Stimulated activated CD8-positive, alpha-beta memory T cell treated with anti-CD3 and anti-CD28 coated beads, Interleukin-12 subunit alpha, Interleukin-12 subunit beta, amount 100 ng/mL, for 1 hour (primary cell): ENCODE measurements at places on chromosomes 6 and 20.

DNA sequence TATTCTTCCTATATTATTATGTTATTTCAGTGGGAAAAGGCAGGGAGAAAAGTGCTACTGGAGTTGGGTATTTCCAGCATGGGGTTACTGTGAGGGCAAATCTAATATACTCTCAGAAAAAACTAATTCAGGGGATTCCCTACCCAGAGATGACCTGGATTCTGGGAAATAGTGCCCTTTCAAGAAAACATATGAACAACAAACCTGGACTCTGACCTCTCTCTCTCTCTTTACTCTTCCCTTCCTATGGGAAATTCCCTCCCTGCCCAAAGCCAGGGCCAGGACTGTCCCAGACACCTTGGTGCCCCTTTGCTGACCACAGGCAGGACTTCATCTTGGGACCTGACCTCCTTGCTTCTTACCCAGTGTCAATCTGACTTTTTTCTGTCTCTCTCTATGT lies 1.6 kb upstream of the UBD start:
- DNase-seq, result no peak

- no peak for DNase-seq
These were observed 17.1 kb downstream of the REPS1 start for GRCh38 chr6:138970856-138971425.

DNA sequence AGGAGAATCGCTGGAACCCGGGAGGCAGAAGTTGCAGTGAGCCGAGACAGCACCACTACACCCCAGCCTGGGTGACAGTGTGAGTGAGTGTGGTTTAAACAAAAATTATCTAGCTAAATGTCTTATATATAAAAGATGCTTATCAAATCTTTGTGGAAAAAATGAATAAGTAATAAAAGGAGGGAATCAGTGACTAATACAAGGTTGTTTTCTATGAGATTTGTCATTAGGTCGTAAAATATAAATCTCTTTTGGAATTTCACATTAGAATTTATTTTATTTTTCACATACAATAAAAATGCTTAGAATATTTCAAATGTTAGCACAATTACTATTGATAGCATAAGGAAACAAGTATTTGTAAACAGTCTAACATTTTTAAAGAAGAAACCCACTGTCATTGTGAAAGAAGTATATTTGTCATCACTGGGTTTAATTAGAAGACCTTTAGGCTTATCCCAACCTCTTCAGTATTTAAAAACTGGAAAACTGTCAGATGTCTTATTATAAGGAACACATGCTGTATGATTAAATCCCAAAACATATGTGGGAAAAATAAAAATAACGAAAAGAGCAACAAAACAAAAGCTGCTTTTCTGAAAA lies 47.1 kb downstream of the ASCC3 start:
- no peak for DNase-seq

DNA sequence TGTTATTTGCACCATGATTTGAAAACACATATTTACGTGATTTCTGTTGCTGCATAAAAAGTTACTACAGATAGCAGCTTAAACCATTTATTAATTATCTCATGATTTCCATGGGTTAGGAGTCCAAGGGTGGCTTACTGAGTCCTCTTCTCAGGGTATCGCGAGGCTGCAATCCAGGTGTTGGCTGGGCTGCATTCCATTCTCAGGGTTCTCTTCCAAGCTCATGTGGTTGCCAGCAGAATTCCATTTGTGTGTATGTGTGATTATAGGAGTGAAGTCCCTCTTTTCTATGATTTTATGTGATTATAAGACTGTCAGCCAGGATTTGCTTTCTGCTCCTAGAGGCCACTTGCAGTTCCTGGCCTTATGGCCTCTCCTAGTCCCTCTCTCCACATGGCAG lies 135.1 kb downstream of the FAM83B start:
- no peak for DNase-seq

- no peak for DNase-seq
These were observed 31.7 kb downstream of the C6orf58 start for GRCh38 chr6:127608554-127609270.

GRCh38 chr20:1801929-1802306 lies 93.3 kb upstream of the SIRPA start:
- no peak for DNase-seq

DNA sequence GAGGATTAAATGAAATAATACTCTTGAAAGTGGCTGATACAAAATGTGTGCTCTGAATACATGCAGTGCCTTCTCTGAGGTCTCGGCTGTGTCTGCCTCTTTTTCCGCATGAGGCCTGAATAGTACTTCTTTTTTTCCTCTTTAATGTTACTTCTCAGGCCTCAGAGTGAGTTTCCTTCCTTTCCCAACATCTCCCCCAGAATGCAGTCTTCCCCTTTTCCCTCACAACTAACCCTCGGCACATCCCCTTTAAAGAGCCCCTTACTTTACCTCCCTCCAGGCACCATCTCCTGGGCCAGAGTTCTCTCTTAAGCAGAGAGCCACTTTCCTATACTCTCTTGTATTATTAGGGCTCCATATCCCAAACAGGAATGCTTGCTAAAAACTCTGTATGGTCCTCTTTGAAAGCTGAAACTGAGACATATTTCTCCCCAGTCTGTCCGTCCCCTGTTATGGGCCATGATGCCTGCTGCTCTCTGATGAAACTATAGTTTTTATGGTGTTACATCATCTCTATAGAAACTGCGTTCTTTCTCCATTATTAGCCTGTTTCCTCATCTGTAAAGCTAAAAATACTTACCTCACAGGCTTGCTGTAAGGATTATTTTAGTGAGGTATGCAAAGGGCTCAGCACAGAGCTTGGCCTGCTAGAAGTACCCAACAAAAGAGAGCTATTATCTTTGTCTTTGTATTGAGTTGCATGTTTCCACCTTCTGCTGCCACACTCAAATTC lies 2.3 kb downstream of the PLAGL2 start:
- no peak for DNase-seq

DNA sequence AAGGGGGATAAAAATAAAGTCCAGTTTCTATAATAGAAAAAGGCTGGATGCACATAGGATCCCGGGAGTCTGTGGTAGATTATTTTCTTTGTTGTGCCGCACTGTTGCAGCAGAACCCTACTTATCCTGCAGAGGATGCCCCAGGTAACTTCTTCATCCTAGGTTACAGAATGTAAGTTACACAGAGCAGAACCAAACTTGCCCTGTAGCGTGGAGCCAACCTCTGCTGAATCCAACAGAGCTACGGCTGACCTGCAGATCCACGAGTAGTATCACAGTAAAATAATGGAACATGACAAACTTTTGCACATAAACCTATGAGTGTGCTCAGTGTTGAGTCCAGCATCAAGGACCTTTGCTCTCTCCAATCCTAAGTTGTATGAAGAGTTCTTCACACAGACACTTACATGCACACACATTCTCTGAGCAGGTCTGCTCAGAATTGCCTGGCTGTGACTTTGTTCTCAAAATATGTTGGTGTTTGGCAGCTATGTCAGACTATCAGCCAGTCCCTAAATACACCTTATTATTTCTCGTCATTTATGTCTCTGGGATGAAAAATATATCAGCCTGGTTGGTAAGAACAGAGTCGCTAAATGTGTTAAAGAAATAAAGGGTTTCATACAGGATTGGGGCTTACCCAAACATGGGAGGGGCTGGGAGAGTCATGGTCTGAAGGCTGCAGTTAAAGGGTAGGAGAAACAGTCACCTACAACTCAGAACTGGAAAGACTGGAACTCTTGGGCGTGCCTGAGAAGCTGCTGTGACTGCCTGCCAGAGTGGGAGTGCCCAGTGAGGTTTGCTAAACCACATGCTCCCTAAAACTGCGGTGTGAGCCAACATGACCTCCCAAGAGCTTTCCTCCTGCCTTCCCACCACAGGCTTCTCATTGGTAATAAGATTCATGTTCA lies 165.1 kb upstream of the SLC24A3 start:
- DNase-seq, result no peak

GRCh38 chr20:2751878-2752566 lies 48.4 kb downstream of the CPXM1 start:
- DNase-seq, result peak; percentile 13

DNA sequence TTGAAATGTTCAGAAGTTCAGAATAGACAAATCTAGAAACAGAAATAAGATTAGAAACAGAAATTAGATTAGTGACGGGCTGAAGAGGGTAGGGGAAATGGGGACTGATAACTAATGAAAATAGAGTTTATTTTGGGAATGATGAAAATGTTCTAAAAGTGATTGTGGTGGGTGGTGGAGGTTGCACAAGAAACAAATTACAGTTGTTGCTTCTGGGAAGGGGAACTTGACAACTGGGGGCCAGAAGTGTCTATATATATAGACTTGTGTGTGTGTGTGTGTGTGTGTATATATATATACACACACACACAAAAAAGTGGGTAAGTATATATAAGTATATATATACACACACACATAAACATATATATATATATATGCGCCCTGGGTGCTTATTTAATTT lies 86.5 kb upstream of the RREB1 start:
- no peak for DNase-seq

DNA sequence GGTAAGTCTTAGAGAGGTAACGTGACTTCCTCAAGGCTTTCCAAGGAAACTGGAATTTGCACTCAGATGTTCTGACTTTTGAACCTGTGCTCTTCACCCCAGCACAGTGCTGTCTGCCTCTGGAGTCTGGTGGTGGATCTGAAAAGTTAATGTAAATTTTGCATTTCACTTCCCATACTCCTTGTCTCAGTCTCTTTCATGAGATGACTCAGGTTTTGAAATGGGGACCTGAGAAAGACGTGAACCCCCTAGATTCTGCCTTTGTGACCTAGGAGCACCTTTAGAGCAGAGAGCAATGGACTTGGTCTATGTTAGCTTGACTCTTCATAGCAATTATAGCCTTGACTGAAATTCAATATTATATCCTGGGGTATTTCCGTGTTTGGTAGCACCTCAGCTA lies 223.0 kb downstream of the QKI start:
- DNase-seq, result no peak

- DNase-seq, result no peak
These were observed 163.6 kb downstream of the EYA2 start for GRCh38 chr20:47058236-47058635.

GRCh38 chr6:135310291-135310690 lies 129.2 kb downstream of the MYB start:
- DNase-seq, result no peak

DNA sequence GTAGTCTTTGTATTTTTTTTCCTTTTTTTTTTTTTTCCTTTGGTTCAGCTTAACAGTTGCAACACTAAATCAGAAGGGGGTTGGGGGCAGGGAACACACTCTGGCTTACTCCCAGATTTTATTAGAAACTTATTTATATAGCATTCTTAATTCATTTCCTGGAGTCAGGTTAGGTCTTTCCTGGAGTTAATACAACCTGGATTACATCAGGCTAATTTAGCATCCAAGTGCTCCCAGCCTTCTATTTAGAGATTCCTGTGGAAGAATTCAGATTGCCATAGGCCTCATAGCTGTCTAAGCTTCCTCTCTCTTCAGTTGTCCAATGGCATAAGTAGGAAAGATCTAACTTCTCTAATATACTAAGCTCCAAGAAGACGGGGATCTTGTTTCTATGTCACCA lies 35.8 kb upstream of the PKHD1 start:
- DNase-seq, result no peak

DNA sequence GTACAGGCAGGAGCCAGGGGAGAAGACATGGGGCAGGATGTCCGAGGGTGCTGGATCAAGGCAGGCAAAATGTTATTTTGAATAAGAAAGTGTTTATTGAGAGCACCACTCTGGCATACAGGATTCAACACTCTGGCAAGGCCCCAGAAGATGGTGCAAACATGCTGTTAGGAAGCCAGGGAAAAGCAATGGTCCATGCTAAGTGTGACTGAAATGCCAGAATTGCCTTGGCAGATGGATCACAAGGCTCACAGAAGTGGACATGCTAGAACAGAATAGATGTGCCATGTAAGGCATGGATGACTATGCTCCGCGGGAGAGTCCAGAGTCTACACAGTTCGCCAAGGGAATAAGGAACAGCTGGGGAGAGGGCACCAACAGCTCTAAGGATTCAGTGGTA lies 54.6 kb downstream of the QRSL1 start:
- no peak for DNase-seq

DNA sequence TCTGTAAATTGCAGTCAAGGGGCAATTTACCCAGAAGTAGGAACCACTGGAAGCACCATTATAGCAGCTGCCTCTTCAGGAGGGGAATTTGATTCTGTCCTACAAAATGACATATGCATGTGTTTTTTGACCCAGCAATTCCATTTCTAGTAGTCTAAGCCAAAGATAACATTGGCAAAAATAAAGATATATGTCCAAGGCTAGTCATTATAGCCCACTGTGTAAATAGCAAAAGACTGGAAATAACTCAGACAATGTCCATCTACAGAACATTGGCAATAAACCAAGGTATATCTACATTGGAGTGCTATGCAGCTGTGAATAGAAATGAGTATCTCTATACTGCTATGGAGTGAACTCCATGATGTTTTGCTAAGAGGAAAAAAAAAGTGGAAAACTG lies 12.5 kb upstream of the PANK2 start:
- no peak for DNase-seq

DNA sequence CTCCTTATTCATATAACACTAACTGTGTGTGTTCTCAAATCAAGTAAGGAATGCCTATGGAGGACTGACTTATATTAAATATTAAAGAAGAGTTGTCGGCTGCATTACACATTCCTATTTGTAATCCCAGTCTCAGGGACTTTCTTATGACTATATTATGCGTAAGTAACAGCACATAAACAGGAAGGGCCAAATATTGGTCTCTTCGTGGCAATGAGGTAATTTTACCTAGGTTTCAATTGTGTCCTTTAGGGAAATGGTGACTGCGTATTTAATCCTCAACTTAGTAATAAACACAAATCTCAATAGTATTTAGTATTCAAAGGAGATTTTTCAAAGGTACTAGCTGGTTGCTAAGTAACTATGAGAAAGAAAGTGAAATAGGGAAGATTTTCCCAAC lies 22.8 kb upstream of the EPM2A start:
- no peak for DNase-seq

- DNase-seq, result no peak
These were observed 35.6 kb upstream of the LAMP5 start for GRCh38 chr20:9478771-9479170.

GRCh38 chr6:4941782-4942672 lies 61.8 kb downstream of the RPP40 start:
- DNase-seq, result no peak
